ENCODE measurements at places on chromosomes 2 and 18.

DNA sequence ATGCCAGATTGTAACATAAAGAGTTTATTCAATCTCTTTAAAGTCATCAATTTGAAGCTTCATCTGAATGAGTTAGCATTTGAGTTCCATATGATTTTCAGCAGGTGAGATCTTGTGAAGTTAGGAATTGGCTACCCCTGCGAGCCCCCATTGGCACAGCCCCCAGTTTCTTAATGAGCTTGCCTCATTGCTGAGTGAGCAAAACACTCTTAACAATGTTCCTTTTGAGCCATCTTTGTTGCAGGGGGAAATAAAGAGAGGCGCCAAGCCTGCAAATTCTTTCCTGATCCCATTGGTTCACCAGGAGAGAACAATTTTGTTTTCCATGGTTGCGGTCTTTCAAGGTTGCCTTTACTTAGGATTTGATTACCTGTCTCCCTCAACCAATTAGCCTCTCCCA, 18.7 kb downstream of the DPP10 start:
- DNase-seq: peak; percentile 12

DNA sequence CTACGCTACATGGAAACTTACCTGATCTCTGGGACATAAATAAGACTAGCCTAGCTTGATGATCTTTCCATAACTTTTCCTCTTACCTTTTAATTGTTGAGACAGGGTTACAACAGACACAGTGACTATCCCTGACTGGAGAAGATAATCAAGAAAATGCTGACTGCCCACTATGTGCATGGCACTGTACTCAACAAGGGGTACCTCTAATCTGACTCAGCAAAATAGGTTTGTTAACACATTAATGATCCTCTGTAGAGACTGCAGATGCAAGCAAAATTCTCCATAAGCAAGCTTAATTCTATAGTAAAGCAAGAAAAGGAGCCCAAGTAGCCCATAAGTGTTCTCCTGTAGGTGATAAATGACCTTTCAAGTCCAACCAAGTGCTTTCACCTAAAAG, 25.5 kb downstream of the ACVR1C start:
- DNase-seq: no peak

DNA sequence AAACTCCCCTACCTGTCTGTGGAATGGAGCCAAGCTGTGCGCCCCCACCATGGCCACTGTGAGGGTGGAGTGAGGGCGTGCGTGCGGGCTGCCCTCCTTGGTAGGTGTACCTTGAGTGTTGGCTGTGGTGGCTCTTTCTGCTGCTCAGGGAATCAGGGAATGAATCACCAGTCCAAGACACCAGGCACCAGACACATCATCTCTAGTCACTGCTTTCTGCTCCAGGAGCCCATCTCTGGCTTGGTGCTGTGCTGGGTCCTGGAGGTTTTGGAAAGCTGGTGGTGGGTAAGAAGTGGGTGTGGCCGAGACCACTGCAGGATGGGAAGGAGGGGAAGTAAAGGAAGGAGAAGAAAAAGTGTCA, 209.9 kb downstream of the SEPTIN10 start:
- no peak for DNase-seq

GRCh38 chr2:158099716-158100115, 2.0 kb upstream of the UPP2 start:
- no peak for DNase-seq

DNA sequence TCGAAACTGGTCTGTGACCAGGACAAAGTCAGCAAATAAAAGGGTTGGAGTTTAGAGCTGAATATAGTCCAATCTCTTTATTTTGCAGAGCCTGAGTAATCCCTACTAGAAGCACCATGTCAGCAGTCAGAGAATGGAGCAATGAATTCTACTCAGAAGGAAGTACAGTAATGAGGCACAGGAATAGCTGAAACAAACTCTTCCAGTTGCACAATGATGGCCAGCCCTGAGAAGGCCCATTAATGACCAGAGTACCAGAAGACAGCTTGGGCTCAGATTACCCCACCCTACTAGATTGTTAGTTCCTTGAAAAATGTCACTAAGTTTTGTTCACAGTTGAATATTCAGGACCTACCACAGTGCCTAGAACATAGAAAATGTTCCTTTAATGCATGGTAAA, 40.3 kb upstream of the SCG2 start:
- DNase-seq: no peak

DNA sequence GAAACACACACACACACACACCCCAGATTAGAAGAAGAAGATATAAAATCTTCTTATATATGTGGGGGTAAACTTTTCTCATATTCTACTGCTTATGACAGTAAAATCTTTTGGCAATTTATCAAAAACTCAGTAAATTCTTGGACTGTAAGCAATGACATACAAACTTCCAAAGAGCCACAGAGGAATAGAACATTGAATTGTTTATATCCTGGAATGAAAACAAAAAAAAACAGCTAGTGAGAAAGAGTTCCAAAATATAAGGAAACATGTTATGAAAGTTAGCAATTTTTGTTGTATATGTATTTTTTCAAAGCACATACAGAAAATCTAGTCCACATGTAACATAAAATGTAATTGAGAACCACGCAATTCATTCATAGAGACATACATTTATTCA, 764.9 kb downstream of the DSC3 start:
- no peak for DNase-seq

- DNase-seq: no peak
These were observed 179.7 kb downstream of the WDPCP start for GRCh38 chr2:63408530-63408929.

DNA sequence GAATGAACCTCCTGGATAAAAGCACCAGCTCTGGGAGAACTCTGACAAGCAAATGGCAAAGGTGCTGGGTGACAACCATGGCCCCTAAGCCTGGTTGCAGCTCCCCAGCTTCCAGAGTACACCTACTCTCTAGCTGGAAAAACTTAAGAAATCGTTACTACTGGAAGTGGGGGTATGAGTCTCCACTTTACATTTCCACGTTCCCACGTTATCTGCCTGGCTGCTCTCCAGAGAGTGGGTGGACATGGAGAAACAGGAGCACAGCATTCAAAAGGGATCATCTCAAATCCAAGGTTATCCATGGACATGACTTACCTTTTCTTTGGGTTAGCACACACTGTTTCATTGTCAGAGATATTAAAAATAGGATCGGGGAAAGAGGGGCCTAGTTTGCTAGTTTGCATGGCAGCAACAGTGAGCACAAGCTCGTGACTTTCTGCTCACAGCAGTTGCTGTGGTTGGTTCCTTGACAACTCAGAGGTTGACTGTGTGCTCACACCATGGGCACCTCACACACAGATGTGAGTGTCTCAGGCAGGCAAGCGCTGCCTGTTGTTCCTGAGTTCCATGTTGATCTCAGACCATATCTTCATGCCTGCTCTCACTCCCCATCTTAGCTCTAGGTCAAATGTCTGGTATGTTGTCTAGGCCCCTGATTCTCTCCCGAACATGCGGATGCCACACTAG, 32.5 kb downstream of the PTPN18 start:
- DNase-seq: no peak

GRCh38 chr2:232700154-232700553, 3.0 kb downstream of the GIGYF2 start:
- no peak for DNase-seq

DNA sequence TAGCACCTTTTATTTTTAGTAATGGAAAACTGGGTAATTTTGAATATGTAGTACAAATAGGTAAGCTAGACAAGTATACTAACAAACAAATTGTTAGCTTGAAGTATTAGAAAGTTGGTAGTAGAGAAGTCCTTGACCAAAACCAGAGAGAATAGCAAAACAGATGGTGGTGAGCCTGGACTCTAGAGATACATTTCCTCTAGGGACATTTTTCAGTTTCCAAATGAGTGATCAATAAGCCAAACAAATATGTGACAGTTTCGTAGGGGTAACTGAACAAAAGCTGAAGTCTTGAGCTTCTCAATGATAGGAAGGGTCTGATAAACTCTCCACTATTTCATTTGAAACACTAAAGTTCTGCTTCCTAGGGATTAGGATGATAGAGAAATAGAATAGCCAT, 692.0 kb upstream of the FAM98A start:
- no peak for DNase-seq

DNA sequence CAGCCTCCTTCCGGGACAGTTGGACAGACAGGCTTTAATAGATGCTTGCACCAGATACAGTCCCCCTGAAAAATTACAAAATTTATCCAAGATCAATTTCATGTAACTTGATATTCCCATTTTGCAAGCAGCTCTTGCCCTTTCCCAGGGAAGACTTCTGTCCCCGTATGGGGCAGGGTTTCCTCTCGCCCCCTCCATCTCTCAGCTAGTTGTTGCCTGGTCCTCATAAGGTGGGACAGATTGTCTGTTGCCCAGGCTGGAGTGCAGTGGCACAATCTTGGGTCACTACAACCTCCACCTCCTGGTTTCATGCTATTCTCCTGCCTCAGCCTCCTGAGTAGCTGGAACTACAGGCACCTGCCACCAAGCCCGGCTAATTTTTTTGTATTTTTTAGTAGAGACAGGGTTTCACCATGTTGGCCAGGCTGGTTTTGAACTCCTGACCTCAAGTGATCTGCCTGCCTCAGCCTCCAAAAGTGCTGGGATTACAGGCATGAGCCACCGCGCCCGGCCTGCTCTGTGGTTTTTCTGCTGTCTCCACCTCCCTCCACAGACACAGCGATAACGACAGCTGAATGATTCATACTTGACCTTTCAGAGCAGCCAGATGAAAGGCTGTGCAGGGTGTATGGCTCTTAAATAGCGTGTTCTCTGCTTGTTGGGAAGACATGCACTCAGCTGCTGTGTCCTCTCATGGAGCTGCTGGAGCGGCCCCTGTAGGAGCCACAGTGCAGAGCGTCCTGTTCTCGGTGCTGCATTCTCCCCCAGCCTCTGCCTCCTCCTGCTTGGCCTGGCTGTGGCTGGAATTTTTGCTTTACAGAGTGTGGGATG, 61.4 kb downstream of the TTC39C start:
- peak; percentile 45 for DNase-seq

GRCh38 chr18:28003451-28003850, 173.5 kb downstream of the CDH2 start:
- no peak for DNase-seq

DNA sequence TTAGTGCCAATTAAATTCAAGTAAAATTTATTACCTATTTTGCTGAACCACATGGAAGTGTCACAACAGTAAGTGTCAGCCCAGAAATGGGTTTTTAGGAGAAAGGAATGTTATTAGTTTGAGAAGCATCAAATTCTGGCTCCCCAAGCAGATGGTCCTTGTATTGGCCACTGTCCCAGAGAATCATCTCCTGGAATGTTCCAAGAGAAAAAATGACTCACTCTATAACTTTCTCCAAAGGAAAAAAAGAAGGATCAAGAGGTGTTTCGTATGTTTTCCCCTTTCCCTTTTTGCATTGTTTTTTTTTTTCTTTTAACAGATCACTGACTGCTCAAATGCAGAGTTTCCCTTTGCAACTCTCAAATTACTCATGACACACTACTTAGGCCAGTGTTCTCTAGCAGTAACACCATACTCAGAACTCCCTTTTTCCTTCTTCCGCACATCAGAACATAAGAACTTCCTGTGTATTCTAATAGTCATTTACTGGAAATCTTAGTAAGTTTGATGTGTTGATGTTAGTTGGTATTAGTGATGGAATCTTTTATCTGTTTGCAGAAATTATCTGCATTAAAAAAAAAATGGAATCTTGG, 390.3 kb downstream of the GPD2 start:
- no peak for DNase-seq

- no peak for DNase-seq
These were observed 60.5 kb upstream of the TFPI start for GRCh38 chr2:187614756-187615155.

- DNase-seq: no peak
These were observed 5.2 kb downstream of the ANKRD23 start for GRCh38 chr2:96838345-96839292.

- DNase-seq: peak; percentile 35
These were observed 455 bp downstream of the C18orf32 start for GRCh38 chr18:49486606-49486952.

DNA sequence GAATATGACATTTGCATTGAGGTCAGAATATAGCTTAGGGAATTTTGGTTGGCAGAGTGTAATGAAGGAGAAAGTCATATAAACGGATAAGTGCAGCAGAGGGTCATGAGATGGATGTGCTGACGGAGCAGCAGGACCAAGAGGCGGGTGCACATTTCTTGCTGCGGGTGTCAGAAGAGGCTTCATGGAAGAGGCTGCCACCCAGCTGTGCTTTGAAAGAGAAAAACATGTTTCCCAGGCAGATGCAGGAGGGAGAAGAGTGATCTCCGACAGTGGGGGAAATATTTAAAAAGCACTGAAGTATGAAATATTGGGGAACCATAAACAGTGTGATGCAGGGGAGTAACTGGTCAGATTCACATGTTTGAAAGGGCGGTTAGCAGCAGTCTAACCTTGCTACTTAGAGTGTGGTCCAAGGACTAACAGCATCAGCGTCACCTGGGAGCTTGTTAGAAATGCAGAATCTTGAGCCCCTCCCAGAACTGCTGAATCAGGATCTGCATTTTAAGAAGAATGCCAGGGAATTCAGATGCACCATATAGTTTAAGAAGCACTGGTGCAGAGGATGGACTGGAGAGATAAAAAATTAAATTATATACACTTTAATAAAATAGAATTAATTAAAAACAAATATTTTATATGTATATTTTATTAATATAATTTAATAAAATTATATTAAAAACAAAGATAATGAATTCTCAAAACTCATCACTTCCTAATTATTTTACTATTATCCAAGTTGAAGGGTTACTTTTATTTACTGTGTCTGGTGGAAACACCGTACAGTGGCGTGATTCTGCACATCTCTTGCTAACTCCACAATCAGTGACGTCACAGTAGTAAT, 36.1 kb upstream of the SCYGR1 start:
- DNase-seq: no peak

GRCh38 chr2:75268112-75268511, 68.8 kb upstream of the TACR1 start:
- DNase-seq: no peak

GRCh38 chr2:50476174-50476573, 555.8 kb downstream of the NRXN1 start:
- peak; percentile 24 for DNase-seq

DNA sequence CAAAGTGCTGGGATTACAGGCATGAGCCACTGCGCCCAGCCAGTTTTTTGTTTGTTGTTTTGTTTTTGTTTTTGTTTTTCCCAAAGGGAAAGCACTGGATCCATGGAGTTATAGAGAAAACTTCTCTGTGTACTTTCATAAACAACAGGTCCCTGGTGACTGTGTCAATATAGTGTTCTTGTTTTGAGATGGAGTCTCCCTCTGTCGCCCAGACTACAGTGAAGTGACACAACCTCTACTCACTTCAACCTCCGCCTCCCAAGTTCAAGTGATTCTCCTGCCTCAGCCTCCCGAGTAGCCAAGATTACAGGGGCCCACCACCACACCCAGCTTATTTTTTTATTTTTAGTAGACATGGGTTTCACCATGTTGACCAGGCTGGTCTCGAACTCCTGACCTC, 16.5 kb downstream of the USP34 start:
- DNase-seq: no peak

DNA sequence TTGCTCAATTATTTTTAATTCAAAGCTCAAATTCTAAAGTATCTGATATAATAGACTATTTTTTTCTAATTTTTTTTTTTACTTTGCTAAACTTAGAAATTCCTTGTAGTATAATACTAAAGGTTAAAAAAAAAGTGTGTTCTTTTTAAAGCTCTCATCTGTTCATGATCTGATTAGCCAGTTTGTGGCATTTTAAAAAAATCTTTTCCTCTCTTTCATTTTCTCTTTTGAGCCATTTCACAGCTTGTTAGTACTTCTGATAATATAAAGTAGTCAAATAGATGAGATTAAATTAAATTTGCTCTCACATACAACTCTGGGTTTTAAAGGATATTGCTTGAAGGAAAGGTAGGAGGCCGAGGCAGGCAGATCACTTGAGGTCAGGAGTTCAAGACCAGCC, 40.7 kb upstream of the NEMP2 start:
- DNase-seq: no peak

GRCh38 chr2:195903956-195904355, 164.7 kb downstream of the DNAH7 start:
- no peak for DNase-seq

GRCh38 chr18:48467231-48467630, 58.0 kb upstream of the ZBTB7C start:
- DNase-seq: no peak

Data from neural progenitor cell (in vitro differentiated cells).